Uterine smooth muscle cell (primary cell): ENCODE measurements at places on chromosomes 11 and 22. TPM values are rescaled to one million over a fixed set of nuclear protein-coding genes. Genes with fewer than 3 reads are reported as not detected.

The SAA1 gene
- 0.33 TPM in 1 of 2 replicates, not detected in the other for total RNA-seq

The PPP6R2 gene
- 72.0 and 73.0 TPM in 2 replicates for total RNA-seq

The BDNF gene
- total RNA-seq: 1.8 and 3.7 TPM in 2 replicates

The MYRF gene
- total RNA-seq: 0.25 and 0.55 TPM in 2 replicates

The CD248 gene
- total RNA-seq: 97.4 and 103 TPM in 2 replicates

The CHRM4 gene
- not detected in 2 replicates for total RNA-seq

The PGAP2 gene
- total RNA-seq: 11.0 and 11.1 TPM in 2 replicates

The KCTD14 gene
- total RNA-seq: 0.62 and 1.00 TPM in 2 replicates

The CCDC86 gene
- 10.6 and 15.8 TPM in 2 replicates for total RNA-seq

The OR4A15 gene
- not detected in 2 replicates for total RNA-seq

The SLC1A2 gene
- 6.2 and 7.7 TPM in 2 replicates for total RNA-seq

The MOB2 gene
- 19.9 and 24.4 TPM in 2 replicates for total RNA-seq

The DEUP1 gene
- under 0.01 and 0.33 TPM in 2 replicates for total RNA-seq

The MS4A4E gene
- not detected in 2 replicates for total RNA-seq

The CST6 gene
- total RNA-seq: not detected in 2 replicates

The IL18 gene
- 2.0 and 2.3 TPM in 2 replicates for total RNA-seq

The DEPDC7 gene
- 6.6 and 7.9 TPM in 2 replicates for total RNA-seq

The SAA4 gene
- total RNA-seq: not detected in 2 replicates

The ABTB2 gene
- 2.8 and 5.7 TPM in 2 replicates for total RNA-seq

The CHEK1 gene
- 28.0 and 61.2 TPM in 2 replicates for total RNA-seq

The ARHGAP8 gene
- total RNA-seq: 0.11 and 0.25 TPM in 2 replicates

The C1QTNF5 gene
- 3.5 and 15.2 TPM in 2 replicates for total RNA-seq

The OR4D5 gene
- not detected in 2 replicates for total RNA-seq

The GTSE1 gene
- 4.2 and 16.8 TPM in 2 replicates for total RNA-seq
